Activated T-cell treated with anti-CD3 and anti-CD28 coated beads, Interleukin-2, amount 50 U/mL, for 72 hours (primary cell): ENCODE measurements at places on chromosomes 2 and 18. TPM values are rescaled to one million over a fixed set of nuclear protein-coding genes. Genes with fewer than 3 reads are reported as not detected.

MATN3 gene
- total RNA-seq: not detected

ITGA6 gene
- 8.6 TPM for total RNA-seq

CAD gene
- total RNA-seq: 53.6 TPM

DNA sequence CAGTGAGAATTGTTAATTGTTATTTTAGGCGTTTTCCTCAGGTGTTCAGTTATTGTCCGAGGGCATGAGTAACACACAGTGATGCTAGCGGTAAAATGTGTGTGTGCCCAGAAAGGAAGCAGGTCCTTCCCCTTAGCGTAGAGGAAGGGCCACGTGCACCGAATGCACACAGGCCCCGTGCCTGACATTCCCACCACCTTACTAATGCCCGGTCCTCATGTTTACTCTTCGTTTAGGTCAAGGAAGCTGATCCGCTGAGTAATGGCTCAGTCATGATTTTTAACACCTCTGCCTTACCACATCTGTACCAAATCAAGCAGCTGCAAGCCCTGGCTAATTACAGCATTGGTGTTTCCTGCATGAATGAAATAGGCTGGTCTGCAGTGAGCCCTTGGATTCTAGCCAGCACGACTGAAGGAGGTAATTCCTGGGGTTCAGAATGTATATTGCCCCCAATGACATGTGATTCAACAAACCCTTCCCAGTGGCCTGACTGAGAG lies 76.7 kb downstream of the MERTK start:
- DNase-seq: no peak

DNA sequence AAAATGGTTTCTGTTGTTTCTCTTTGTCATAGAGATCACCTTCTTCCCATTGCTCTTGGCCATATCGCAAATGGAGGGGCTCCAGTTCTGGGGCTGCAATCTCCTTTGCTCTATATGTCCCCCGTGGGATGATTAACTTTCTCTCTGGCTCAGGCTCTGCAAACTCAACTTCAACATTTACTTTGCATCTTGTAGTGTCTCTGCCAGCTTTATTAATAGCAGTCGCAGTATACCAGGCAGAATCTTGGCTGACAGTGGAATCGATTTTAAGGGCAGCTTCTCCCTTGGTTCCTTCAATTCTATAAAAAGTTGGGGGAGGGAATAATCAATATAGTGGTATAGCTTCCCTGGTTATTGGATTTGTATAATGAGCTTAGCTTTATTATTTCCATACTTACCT lies 30.5 kb downstream of the TTN start:
- no peak for DNase-seq

DNA sequence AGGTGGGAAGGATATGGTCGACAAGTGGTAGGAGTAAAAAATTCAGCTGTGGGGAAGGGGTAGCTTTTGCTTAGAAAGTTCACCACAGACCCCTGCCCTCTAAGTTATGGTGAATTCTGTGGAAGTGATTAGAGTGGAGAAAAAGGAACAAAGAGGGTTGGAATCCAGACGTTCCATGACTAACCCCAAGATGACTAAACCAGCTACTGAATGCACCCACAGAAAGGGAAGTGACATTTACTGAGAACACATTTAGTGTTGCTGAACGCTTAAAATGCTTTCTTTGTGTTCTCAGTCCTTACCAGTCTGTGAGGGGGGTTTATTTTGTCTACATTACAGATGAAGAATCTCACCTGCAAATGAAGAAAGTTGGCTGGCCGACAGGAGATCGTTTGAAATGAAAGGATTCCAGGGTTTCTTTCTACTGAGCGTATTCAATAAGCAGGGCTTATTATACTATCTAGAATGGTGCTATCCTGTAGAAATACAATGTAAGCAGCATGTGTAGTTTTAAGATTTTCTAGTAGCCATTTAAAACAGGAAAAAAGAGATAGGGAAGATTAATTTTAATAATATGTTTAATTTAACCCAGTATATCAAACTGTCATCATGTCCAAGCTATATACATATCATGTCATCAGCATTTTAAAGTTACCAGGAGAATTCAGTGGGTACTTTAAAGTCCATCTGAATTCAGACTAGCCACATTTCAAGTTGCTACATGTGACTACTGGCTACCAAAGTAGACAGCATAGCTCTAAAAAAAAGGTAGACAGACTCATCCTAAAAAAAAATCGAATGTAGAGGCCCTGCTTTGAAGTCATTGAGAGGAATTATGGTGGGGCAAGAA lies 60.1 kb downstream of the LIMS1 start:
- DNase-seq: no peak
